Small intestine (tissue), 16 donors: ENCODE measurements at places on chromosomes 11 and 22.

- peak; percentile 51 for DNase-seq
These were observed 19.4 kb downstream of the SDHD start for GRCh38 chr11:112106070-112106469.

- no peak for DNase-seq
These were observed 15.5 kb upstream of the MMP1 start for GRCh38 chr11:102813484-102813883.

DNA sequence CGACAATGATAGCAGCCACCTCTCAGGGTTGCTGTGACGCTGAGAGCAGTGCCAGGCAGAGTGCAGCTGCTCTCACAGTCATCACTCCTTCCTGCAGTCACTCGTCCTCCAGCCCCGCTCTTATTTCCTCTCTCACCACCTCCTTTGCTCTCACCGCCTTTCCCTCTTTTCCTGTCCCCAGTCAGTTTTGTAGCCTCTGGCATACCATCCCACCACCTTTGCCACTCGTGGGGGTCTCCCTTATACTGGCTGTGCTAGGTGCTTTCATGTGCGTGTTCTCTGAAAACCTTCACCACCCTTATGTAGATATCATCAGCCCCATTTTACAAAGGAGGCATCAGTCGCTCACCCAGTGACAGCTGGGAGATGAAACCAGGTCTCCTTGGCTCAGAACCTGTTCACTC, 19.3 kb upstream of the ST3GAL4 start:
- no peak for DNase-seq

DNA sequence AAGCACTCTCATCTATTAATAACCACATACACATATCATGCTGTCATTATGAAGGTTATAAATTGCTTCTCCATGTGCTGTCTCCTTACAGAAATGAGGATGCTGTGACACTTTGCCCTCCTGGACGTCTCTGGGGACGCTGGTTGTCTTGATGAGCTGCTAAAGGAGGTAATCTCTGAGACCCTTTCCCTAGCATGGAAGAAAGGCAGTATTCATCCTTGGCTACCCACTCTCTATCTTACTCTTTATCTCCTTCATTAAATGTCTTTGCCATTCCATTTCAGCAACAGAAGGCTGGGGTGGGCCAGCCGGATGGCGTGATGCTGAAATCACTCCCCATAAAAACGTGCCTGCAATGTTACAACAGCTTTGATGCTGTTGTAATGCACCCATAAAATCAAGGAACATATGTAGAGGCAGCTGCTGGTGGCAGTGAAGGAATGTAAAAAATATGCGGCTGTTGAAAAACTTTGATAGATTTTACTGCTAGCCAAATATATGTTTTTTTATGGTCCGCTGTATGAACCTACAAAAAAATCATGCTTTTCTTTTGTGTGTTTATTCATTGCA, 715.1 kb upstream of the API5 start:
- no peak for DNase-seq

GRCh38 chr22:42831712-42832111, 25.4 kb downstream of the ARFGAP3 start:
- DNase-seq, result no peak

DNA sequence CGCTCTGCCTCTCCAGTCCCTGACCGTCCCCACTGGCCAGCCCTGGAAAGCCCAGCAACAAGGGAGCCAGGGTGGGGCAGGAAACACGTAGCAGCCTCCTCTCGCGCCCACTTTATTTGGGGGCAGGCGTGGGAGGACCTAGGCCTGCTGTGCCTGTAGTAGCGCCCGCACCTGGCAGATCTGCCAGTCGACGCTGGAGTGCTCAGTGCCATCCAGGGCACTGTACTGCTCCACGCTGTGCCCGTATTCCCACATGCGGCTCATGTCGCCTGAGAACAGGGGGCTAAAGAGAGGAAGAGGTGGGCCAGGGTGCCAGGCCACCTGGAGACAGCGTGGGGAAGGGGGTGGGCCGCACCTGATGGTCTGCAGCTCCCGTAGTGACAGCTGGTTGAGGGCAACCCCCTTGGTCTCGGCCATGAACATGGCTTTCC, 17.0 kb upstream of the DRICH1 start:
- no peak for DNase-seq

GRCh38 chr11:18802381-18803257, 11.0 kb upstream of the PTPN5 start:
- DNase-seq, result peak; percentile 70

DNA sequence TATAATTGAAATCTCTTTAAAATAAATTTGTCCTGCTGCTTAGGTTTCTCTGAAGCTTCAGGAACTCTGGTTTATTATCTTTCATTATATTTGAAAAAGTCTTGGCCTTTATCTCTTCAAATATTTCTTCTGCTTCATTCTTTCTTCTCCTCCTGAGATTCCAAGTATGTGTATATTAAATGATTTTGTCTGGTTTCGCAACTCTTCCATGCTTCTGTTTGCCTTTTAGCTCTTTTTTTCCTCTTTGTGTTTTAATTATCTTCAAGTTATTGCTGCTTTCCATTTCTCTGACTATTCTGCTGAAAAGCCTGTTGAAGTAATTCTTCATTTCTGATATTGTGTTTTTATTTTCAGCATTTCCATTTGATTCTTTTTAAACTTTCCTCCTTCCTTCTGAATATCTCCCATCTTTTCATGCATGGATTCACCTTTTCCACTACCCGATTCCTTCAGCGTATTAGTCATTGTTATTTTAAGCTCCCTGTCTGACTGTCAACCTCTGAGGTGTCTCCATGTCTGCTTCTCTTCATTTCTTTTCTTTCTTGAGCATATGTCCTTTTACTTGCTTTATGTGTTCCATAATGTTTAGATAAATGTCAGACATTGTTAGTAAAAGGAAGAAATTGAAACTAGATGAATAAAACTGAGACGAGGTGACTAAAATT, 46.6 kb upstream of the CTSC start:
- DNase-seq, result no peak

- DNase-seq, result peak; percentile 12
These were observed 831 bp downstream of the CD44 start for GRCh38 chr11:35139722-35140282.

DNA sequence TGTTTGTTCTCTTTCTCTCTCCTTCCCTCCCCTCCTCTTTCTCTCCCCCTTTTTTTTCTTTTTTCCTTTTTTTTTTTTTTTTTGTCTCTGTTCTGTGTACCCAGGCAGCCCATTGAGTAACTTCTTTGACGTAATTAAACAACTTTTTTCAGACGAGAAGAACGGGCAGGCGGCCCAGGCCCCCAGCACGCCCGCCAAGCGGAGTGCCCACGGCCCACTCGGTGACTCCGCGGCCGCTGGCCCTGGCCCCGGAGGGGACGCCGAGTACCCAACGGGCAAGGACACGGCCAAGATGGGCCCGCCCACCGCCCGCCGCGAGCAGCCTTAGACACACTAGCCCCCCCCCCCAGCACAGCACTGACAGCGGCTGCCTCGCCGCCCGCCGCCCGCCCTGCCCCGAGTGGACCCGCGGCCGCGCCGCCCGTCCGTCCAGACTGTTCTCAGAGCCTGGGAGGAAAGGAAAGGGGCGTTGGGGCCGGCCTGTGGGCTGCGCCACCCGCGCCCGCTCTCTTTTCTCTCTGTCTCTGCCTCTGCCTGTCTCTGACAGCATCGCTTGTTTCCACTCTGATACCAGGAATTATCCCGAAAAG, 26.1 kb downstream of the MOB2 start:
- no peak for DNase-seq

DNA sequence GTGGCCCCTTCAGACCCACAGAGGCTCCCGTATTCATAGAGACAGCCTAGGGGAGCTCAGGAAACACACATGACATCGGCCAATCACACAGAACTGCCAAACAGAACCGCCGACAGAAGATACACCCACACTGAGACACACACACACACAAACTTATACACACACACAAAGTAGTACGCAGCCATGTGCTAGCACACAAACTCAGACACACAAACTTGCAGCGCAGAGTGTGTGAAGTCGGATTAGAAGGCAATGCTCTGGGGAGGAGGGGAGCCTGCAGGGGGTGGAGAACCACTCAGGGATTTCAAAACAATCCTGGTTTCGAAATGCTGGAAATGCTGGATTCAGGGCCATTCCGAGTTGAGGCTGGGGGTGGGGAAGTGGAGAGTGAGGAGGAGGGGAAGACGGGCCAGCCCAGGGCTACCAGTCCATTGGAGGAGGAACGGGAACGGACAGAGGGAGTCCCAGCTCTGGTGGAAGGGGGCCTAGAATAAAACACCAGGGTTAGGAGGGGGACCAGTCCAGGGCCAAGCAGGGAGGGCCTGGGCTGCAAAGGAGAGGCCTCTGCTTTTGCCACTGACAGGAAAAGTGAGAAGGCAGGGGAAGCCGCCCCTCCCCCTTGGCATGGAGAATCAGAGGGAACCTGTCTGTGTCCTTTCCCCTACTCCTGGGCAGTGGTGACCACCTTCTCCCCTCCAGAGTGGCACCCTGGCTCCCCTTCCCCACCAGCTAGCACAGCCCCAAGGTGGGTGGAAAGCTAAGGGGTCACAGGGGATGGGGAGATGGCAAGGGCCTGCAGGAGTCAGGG, 4.4 kb downstream of the BCL9L start:
- no peak for DNase-seq
